ENCODE measurements at places on chromosomes 5 and 9.

GRCh38 chr5:154757814-154758406 lies 2.7 kb downstream of the LARP1 start:
- no peak for DNase-seq

DNA sequence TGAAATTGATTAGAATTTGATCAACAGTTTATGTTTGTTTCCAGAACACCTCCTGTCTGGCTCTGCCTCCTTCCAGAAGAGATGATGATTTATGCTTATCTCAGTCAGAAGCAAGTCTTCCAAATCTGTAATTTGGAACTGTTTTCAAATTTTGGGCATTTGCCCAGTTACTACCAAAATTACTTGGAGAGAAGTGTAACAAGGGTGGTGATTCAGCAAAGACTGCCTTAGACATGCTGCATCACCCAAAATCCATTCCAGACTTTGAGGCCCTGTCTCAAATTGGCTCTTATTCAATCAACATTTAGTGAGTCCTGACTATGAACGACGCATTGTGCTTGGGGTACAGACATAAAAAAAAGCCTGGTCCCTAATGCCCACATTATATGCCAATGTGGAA lies 89.4 kb downstream of the SH3TC2 start:
- peak; percentile 46 for DNase-seq

DNA sequence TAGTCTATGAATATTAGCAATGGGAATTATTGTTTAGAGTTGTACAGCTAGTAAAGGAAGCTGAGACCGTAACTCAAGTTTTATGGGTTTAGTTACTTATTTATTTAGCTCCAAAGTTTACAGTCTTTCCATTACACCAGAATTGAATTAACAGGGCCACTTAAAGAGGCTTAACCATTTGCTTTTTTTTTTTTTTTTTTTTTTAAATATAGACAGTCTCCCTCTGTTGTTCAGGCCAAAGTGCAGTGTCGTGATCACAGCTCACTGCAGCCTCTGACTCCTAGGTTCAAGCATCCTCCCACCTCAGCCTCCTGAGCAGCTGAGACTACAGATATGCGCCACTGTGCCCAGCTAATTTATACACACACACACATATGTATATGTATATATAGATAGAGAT lies 1.4 kb upstream of the TTC1 start:
- no peak for DNase-seq

GRCh38 chr5:166909926-166910325 lies 1381.5 kb upstream of the WWC1 start:
- DNase-seq, result no peak

GRCh38 chr9:124309667-124310084 lies 51.9 kb downstream of the NEK6 start:
- peak; percentile 85 for DNase-seq

- DNase-seq, result no peak
Observed at GRCh38 chr5:155091768-155092717, 78.5 kb downstream of the KIF4B start.

- no peak for DNase-seq
Observed at GRCh38 chr9:137012694-137013570, 15.1 kb downstream of the ABCA2 start.

DNA sequence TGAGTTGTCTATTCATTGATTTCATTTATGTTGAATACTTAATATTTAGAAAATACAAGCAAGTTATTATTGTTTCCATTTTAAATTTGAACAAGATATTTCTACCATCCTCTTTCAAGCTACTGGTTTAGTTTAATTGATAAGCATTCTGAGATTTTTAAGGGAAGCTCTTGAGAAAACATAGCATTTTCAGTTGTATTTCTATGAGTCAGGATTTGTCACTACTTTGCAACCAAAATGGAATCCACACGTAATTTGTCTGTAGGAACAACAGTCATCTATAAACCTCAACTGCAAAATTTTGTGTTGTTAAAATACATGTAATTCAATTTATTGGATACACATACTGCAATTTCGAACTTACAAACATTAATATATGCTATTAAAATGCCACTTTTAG lies 74.0 kb downstream of the PRR16 start:
- DNase-seq, result no peak

- no peak for DNase-seq
Observed at GRCh38 chr9:36845844-36846243, 188.2 kb downstream of the PAX5 start.

Measured in fibroblast of skin of left biceps (primary cell).